Activated CD4-positive, CD25-positive, alpha-beta regulatory T cell treated with anti-CD3 and anti-CD28 coated beads, Interleukin-2, amount 50 U/mL, for 72 hours (primary cell): ENCODE measurements at places on chromosomes 11 and 22.

DNA sequence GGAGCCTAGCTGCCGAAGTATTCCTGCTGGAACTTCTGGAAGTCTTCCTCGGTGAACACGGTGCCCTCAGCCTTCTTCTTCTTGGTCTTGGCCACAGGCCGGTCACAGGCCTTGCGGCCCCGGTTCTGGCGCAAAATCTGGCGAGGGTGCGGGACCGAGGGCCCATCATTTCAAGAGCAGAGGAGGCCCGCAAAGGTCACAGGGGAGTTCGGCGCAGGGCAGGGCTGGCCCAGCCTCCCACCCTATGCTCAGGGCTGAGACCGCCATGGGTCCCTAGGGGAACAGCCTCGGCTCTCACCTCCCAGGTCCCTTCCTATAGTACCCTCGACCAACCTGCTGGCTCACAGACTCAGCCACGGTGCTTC, 3.1 kb downstream of the RPS19BP1 start:
- no peak for DNase-seq

- DNase-seq, result no peak
Observed at GRCh38 chr22:44437216-44438055, 60.6 kb downstream of the RTL6 start.

- DNase-seq, result no peak
Observed at GRCh38 chr11:131385763-131386390, 15.5 kb downstream of the NTM start.

GRCh38 chr11:103970701-103971249, 65.7 kb upstream of the DDI1 start:
- no peak for DNase-seq

DNA sequence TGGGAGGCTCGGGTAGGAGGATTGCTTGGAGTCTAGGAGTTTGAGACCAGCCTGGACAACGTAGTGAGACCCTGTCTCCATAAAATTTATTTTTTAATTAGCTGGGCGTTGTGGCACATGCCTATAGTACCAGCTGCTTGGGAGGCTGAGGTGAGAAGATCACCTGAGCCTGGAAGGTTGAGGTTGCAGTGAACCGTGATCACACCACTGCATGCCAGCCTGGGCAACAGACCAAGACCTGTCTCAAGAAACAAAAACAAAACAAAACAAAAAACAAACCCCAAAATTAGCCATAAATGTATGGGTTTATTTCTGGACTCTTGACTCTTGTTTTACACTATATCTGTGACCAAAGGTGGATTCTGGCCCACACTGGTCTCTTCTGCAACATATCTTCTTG, 41.6 kb downstream of the EIF3F start:
- DNase-seq, result no peak

DNA sequence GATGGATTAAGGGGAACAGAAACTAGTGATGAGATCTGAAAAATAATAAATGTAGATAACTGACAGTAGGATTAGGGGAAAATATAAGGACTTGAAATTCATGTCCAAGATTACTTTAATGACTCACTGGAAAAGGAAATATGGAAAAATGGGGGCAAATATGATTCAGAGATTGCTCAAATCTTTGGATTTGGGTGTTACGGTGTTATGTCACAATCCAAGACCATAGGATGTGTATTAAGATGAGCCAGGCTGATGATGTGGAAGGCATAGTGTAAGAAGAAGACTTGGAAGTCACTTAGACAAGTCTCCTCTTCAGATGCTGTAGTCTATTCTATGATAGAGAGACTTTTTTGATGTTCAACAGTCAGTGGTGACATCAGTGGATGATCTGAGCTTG, 323.7 kb downstream of the LUZP2 start:
- DNase-seq, result no peak

- no peak for DNase-seq
Observed at GRCh38 chr22:43202756-43203410, 15.9 kb upstream of the TTLL12 start.

DNA sequence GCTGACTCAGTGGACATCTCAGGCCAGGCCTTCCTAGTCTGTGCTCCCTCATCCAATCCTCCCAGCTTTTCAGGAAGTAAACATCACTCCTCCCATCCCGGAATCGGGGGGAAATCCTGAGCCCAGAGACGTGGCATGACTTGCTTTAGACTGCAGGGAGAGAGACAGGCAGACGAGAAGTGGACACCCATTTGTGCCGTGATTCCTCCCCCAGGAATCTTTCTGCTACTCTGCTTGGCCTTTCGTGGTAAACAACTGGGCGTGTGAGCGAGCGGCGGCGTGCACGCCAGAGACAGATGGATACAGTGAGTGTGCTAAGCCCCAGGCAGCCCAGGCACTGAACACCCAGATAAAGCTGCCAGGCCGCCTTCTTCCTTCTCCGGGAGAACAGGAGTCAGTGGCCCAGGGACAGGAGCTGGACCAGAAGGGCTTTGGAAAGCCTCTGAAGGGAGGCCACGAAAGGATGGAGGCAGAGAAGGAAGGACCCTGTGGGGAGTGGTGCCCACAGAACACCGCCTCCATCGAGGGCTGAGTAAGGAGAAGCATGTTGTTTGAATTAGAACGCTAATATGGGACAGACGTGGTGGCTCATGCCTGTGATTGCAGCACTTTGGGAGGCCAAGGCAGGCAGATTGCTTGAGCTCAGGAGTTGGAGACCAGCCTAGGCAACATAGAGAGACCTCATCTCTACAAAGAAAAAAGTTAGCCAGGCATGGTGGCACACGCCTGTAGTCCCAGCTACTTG, 53.0 kb upstream of the PRR5 start:
- DNase-seq, result no peak

DNA sequence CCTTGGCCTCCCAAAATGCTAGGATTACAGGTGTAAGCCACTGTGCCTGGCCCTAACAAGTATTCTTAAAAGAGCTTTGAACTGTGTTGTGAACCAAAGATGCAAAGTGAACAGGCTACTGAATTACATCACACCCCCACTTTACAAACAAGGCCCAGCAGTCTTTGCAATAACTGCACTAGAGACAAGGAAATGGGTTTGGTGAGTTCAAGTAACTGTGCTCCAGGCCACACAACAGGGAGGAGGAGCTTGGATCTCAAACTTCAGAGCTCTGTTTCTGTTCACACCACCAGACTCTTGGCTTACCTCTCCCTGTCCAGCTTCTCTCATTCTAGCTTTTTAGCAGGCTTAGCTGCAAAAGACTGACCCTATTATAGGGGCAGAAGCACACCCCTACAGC, 30.4 kb upstream of the RASL10A start:
- DNase-seq, result no peak

- no peak for DNase-seq
Observed at GRCh38 chr22:49574881-49575702, 252.6 kb downstream of the BRD1 start.

- DNase-seq, result no peak
Observed at GRCh38 chr11:46686886-46687795, 13.3 kb downstream of the ARHGAP1 start.

GRCh38 chr11:130689222-130689908, 226.9 kb downstream of the SNX19 start:
- DNase-seq, result no peak

DNA sequence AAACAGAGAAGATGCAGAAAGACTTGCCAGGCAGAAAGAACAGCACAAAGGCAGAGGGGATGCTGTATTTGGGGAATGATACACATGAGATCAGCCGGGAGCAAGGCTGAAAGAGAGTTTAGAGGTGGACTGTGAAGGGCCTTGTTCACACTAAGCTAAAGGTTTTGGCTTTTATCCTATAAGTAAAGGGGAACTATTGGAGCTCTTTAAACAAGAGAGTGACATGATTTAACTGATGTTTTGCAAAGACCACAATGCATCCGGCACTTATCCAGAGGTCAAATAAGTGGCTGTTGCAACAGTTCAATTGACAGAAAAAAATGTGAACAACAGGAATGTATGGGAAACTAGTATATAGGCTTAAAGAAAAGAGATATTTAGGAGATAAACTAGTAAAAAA, 64.7 kb upstream of the RRAS2 start:
- no peak for DNase-seq

DNA sequence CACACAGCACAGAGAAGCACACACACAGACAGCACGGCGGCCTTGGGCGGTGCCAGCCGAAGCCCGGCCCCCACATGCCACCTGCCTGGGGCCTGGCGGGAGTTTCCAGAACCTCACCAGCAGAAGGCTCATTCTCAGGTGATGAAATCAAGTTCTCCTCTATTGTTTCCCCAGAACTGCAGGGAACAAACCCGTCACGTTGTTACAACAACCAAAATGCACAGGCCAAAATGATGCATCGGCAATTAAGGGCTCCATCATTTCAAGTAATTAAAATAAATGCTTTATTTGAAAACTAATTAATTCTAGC, 30.8 kb downstream of the GNB1L start:
- DNase-seq, result no peak

DNA sequence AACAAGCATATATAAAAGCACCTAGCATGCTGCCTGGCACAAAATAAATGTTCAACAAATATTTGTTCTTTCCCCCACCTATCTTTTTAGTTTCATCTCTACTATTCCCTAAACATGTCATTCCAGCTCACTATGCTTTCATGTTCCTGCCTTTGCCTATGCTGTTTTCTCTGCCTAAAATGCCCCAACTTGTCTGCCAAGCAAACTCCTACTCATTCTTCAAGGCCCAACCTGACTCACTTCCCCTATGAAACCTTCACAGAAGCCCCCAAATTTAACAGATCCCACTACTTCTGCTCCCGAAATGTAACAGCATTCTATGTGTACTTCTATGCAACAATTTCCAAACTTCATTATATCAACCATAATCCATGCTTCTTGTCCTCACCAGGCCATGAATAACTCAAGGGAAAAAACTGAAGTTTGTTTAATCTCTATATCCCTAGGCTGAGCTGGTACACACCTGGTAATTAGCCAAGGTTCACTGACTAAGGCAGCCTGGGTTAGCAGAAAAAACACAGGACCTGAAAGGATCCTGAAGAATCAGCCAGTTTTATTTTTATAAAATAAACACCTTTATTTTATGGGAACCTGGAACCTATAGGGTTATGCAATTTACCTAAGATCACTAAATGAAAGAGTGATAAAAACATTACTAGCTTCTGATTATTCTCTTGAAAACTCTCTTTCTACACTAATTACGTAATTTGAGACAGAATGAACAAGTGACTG, 72.2 kb downstream of the PAK1 start:
- DNase-seq, result no peak

- no peak for DNase-seq
Observed at GRCh38 chr22:31233001-31233400, 20.9 kb downstream of the LIMK2 start.

DNA sequence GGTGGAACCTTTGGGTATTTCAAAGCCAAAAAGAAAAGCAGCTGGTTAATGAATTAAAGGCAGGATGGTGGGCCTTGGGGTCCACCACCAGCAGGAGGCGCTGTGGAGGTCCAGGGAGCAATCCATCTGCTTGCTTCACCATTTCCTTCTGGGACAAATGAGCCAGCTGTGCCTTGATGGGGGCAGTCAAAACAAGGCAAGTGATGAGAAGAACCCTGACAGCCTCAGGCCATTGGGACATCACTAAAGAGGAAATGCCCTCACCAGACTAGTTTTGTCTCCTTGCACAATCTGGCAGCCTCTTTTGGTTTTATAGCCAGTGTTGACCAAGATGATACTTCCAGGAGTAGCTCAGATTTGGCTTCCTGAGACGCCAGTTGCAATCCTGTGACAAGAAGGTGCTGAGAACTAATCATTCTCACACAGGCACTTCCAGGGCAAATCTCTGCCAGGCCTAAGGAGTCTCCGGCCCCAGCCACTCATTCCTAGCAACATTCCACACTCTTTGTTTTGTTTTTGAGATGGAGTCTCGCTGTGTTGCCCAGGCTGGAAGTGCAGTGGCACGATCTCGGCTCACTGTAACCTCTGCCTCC, 38.2 kb upstream of the WEE1 start:
- peak; percentile 84 for DNase-seq

DNA sequence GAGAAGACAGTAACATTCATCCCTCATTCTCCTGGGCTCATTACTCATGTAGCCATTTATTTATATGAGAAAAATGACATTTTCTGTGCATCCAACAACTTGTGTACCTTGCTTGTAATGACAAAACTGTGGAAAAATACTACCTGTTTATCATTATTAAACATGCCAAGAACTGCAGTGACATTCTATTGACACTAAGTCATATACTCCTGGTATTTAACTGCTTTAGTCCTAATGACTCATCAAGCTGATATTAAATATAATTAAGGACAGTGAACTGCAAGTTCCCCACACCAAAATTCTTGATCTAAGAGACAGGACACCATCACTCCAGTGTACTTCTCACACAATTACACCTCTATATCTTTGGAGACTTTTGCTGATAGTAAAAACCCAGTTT, 1328.7 kb upstream of the RAG2 start:
- no peak for DNase-seq

- no peak for DNase-seq
Observed at GRCh38 chr11:117908109-117908895, 20.9 kb downstream of the TMPRSS13 start.

DNA sequence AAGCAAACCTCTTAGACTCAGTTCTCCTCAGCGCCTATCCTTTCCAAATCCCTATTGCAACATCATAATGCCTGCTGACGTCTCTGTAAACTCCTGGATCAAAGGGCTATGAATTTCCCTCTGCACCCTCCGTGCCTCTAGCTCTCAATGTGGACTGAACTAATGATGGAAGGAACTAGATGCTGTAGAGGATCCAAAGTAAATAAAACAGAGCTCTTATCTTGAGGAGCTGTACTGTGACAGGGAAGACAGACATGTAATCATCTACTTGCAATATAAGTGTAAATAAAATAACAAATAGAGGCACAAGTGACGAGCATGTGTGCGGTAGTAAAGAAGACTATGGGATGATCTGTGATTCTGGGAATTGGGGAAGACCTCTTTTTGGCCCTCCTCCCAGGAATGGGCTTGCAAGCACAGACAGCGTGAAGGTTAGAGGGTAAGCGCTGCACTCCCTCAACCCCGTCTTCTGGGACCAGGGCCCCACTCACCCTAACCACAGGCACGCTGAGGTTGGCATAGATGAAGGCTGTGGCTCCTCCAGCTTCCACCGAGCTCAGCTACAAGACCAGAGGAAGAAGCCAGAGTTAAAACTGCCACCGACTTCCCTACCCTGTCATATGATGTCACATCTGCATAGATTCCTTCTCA, 42.2 kb downstream of the P4HA3 start:
- no peak for DNase-seq

- DNase-seq, result no peak
Observed at GRCh38 chr22:39434243-39434653, 22.6 kb upstream of the MGAT3 start.

DNA sequence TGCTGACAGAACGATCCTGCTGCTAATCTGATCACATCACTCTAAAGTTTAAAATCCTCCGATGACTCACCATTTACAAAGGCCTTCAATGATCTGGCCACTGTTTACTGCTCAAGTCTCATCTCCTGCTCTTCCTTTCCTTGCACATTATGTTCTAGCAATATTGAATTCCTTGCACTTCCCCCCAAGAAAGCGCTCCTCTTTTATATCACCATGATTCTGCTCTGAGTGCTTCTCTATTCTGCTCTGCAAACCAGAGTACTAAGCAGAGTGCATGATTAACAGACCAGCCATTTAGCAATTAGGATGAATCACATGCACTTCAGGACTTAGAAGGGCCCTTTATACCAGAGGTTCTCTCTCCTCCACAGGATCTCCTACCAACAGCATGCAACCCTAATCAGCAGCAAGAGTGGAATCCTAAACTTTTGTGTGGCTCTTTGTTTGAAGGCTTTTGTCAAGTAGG, 1122.8 kb upstream of the CCDC90B start:
- DNase-seq, result no peak
